Activated naive CD4-positive, alpha-beta T cell treated with anti-CD3 and anti-CD28 coated beads for 36 hours (primary cell): ENCODE measurements at places on chromosomes 6 and 20.

DNA sequence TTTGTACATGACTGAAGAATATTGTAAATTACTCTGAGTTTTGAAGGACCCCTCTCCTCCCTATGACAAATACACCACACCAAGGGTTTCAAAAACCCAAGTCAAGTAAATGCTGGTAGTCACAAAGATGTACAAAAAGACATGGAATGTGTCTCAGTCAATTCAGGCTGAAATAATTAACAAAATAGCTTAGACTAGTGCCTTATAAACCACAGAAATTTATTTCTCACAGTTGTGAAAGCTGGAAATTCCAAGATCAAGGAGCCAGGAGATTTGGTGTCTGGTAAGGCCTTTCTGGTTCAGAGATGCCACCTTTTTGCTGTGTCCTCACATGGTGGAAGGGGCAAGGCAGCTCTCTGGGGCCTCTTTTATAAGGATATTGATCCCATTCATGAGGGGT is 202.3 kb upstream of the RIN2 start:
- H3K4me1 ChIP-seq, result peaks cover 5% of the 10 kb centered on the region
- no peak overlapping the region for H3K27ac ChIP-seq
- no peaks in the 10 kb centered on the region for H3K27me3 ChIP-seq
- DNase-seq, result no peak
- no peaks in the 10 kb centered on the region for H3K36me3 ChIP-seq

DNA sequence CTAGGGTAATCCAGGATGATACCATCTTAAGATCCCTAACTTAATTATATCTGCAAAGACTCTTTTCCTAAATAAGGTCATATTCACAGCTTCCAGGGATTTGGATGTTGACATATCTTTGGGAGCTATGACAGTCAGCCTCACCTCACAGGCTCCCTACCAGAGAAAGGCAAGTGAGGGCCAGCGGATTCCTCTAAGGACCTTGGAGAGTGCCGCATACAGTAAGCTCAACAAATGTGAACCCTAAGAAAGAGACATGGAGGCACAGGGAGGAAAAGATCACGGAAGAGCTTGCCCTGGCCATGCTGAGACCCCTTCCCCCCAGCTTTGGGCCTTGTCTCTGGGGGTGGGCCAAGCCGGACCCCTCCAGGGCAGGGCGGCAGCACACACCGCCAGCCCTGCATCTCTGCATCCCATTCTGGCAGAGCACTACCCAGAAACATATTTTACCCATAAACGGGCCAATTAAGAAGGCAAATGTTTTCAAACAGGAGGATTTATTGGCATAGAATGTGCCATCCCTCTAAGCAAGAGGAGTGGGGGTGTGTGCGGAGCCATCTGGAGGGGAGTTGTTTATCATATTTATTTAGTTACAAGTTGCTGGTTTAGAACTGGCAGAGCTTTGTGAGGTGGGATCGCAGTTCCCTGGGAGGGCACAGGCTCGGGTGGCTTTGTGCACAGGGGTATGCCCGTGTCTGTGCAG is 55.4 kb downstream of the CHMP4B start:
- DNase-seq, result no peak
- H3K4me1 ChIP-seq, result no peaks in the 10 kb centered on the region
- H3K27ac ChIP-seq, result no peak overlapping the region
- H3K27me3 ChIP-seq, result no peaks in the 10 kb centered on the region
- no peaks in the 10 kb centered on the region for H3K36me3 ChIP-seq

- H3K4me1 ChIP-seq, result peaks cover 30% of the 10 kb centered on the region
- no peaks in the 10 kb centered on the region for H3K36me3 ChIP-seq
- H3K27ac ChIP-seq, result no peak overlapping the region
- no peak for DNase-seq
- H3K27me3 ChIP-seq, result no peaks in the 10 kb centered on the region
- H3K4me3 ChIP-seq, result no peak overlapping the region
These were observed 22.9 kb upstream of the TBC1D7 start for GRCh38 chr6:13351271-13351670.

- H3K36me3 ChIP-seq, result no peaks in the 10 kb centered on the region
- H3K27me3 ChIP-seq, result peaks cover 7% of the 10 kb centered on the region
- no peak overlapping the region for H3K27ac ChIP-seq
- H3K4me1 ChIP-seq, result no peaks in the 10 kb centered on the region
These were observed 625.4 kb downstream of the QKI start for GRCh38 chr6:164039954-164040375.
